ENCODE measurements at places on chromosomes 6 and 20.
A peak's percentile ranks its signal among the peaks of the same experiment; 100 is the strongest.

DNA sequence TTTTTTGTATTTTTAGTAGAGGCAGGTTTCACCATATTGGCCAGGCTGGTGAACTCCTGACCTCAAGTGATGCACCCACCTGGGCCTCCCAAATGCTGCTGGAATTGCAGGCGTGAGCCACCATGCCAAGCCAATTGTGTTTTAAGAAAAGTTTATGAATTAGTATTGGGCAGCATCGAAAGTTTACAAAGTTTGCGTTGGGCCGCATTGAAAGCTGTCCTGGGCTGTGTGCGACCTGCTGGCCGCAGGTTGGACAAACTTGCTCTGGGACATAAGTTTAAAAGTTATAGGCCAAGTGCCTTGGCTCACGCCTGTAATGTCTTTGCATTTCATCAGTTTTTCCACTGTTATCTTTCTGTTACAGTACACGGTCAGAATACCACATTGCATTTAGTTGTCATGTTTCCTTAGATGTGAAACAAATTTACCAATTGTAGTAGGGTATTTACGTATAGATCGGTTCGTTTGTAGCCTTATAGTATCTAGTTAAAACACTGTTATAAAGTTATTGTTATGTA lies 39.5 kb downstream of the ASXL1 start:
- no peak for DNase-seq

GRCh38 chr6:107314531-107314939 lies 144.8 kb downstream of the PDSS2 start:
- no peak for DNase-seq

DNA sequence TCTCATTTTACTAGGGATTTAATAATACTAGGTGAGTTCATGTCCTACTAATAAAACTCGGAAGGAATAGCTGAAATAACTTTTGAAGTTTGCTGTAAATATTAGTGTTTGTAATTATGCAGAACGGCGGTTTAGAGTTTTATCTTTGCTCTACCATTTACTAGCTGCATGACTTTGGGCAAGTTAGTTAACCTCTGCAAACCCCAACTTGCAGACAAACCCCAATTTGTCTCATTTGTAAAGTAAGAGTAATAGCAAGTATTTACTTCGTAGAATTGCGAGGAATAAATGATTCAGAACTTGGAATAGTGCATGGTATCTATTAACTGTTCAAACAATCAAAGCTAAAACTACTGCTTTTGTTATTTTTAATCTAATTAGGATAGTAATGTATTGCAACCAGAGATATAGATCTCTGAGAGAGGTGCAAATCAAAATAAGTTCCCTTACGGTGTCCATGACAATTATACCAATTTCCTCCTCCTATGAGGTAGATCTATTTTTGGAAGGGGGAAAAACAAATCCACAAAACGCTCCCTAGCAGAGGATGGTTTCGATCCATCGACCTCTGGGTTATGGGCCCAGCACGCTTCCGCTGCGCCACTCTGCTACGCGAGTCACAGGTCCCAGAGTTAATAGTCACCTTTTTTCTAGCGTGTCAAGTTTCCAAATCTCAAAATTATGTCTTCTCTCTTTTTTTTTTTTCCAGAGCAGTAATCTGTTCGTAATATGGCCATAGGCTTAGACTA lies 35.1 kb upstream of the BTN3A2 start:
- peak; percentile 74 for DNase-seq

DNA sequence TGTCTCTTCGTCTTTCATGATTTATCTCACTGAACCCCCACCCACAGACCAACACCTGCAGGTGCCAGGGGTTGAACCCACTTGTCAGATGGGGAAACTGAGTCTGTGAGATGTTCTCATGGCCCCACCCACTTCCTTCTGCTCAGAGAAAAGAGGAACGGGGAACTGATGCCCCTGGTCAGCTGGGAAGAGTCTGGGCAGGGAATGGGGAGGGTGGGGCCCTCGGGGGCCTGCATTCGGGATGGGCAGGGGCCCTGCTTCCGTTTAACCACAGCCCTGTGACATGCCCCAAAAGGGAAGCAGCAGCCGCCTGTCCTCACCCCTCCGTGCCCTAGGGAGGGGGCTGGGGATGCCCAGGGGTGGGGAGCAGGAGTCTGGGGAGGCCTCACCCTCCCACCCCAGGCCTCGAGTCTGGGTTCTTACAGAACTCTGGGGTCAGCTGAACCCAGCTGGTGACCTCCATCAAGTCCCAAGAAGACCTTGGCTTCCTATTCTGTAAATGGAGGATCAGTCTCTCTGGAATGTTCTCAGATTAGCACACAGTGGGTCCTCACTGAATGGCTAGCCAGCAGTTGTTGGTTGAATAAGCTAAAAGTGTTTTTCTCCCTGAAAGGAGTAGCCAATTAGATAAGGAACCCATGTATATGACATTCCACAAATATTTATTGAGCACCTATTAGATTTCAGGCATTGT lies 81.5 kb downstream of the CEBPB start:
- DNase-seq: no peak

- no peak for DNase-seq
Measured at GRCh38 chr20:56299362-56299761, 50.8 kb downstream of the MC3R start.

DNA sequence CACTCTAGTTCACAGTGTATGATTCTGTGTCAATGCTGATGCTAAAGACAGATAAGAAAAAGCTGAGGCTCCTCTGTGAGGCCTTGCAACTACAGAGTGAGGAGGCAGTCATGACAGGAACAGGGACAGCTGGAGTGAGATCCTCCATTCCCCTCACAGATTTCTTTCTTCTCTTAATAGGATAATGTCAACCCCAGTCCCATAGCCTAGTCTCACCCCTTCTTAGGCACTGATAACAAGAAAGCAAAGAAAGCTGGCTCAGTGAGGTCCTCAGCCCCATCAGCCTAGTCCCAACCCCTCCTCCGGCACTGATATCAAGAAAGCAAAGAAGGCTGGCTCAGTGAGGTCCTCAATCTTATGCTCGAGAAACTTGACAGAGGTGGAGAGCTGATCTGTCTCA lies 2.1 kb upstream of the PTCHD4 start:
- DNase-seq: no peak

DNA sequence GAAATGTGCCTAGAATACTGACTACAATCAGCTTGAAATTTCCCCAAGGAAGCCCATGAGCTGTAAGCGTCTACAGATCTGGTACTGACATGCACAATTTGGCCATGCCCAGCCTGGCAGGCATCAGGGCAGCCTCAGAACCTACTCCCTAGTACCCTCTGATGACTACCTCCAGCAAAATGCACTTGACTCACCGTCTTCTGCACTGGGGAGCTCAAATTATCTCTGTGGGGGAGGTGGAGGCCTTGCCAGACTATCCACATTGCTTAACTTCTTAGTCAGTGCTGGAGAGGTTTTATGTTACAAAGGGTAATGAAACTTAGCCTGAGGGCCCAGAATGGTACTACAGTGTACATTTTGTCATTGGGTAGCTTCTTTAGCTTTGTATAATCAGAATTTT lies 126.0 kb upstream of the ADGRF1 start:
- peak; percentile 98 for DNase-seq

DNA sequence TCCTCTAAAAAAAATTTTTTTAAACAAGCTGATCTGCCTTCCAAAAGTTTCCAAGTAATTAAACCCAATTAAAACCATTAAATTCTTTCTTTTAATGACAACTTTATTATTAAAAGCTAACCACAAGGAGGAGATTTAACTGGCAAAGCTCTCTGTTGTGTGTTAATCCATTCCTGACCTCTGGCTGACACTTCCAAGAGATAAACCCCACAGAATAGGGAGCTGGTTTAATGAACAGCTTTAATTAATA lies 230.8 kb downstream of the EYA2 start:
- no peak for DNase-seq

GRCh38 chr6:92790381-92790780 lies 629.0 kb downstream of the EPHA7 start:
- no peak for DNase-seq

GRCh38 chr6:43186706-43187105 lies 4.7 kb downstream of the CUL9 start:
- DNase-seq: no peak

DNA sequence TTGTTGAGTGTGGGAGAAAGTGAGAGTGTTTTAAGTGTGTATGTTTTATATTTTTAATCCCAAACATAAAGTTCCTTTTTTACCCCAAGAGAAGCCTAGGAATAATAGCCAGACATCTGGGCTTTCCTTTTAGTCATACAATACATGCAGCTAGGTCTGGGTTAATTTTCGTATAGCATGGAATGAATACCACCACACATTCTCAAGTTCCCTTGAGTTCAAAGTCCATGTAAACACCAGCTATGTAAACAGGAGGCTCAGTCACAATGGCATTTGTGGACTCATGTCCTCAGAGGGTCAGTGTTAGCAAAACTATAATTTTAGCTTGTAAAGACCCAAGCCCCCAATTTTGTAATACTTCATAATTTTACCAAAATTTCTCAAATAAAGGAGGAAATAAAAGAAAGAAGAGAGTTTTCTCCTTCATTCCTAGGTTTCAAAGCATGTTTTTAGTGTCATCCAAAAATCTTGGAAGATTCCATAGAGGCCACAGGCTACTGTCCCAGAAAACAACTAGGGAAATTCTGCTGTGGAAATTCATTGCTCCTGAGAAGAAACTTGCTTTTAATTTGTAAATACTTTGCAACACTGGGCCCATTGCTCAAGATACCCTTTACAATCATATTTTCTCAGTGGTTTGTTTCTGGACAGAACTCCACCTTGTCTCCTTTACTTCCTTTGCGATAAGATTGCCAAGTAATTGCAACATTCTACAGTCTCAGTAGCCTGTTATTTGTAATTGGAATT lies 671.2 kb downstream of the COL12A1 start:
- peak; percentile 72 for DNase-seq

GRCh38 chr20:57667924-57668782 lies 41.7 kb downstream of the PMEPA1 start:
- no peak for DNase-seq

GRCh38 chr20:37310951-37311350 lies 21.5 kb downstream of the MANBAL start:
- no peak for DNase-seq

Data from fibroblast of lung (primary cell).